Activated CD4-positive, alpha-beta memory T cell treated with anti-CD3 and anti-CD28 coated beads for 36 hours (primary cell): ENCODE measurements at places on chromosomes 2 and 18. TPM values are rescaled to one million over a fixed set of nuclear protein-coding genes. Genes with fewer than 3 reads are reported as not detected.

SPATS2L gene
- total RNA-seq: 25.4 TPM

HOXD9 gene
- total RNA-seq: not detected

CDH2 gene
- total RNA-seq: not detected

UGT1A3 gene
- total RNA-seq: not detected

ALPI gene
- not detected for total RNA-seq

ZNF521 gene
- not detected for total RNA-seq

GDF7 gene
- 0.02 TPM for total RNA-seq

CYRIA gene
- 0.81 TPM for total RNA-seq

RSAD2 gene
- total RNA-seq: 7.9 TPM

STARD6 gene
- total RNA-seq: not detected

ELOA2 gene
- not detected for total RNA-seq

EMILIN1 gene
- 0.29 TPM for total RNA-seq

CXCR2 gene
- total RNA-seq: not detected

RAB27B gene
- total RNA-seq: 0.31 TPM

DNA sequence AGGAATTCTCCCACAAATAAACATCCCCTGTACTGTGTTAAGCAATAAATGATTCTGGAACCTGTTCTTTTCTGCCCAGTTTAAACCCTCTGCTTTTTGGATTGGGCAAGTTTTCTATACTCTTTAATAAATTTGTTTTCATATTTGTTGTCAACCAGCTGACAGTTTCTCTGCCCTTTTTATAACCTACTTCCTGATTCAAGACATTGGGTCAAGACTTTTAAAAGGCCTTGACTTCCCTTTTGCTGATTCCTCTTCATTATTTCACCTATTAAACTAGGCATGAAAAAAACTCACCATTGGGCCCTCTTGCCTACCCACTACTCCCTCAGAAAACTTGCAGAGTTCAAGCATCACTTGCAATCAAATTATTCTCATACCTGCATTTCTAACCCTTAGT lies 459.5 kb downstream of the ARHGAP15 start:
- no peak for DNase-seq
- H3K27me3 ChIP-seq: no peaks in the 10 kb centered on the region
- H3K27ac ChIP-seq: no peak overlapping the region
- peaks cover 14% of the 10 kb centered on the region for H3K4me1 ChIP-seq

DNA sequence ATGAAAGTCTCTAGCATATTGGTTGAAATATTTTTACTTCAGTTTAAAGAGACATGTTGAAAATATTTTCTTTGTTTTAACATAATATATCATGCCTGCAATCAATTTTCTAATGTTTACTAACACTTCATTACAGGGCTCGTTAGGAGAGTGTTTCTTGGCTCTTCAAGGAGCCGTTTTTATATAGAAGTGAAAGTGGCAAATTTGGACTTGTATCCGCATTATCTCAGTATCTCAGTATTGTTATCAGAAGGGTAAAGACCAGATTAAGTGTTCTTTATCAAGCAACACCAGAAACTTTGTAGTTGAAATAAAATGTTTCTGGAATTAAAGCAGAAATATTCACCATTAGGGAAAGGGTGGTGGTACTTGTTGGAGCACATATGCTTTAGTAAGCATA lies 97.8 kb downstream of the BABAM2 start:
- peaks cover 24% of the 10 kb centered on the region for H3K36me3 ChIP-seq
- H3K4me3 ChIP-seq: peak overlapping the region; percentile 13
- peak overlapping the region; percentile 54 for H3K27ac ChIP-seq
- DNase-seq: no peak
- H3K4me1 ChIP-seq: peaks cover 34% of the 10 kb centered on the region

DNA sequence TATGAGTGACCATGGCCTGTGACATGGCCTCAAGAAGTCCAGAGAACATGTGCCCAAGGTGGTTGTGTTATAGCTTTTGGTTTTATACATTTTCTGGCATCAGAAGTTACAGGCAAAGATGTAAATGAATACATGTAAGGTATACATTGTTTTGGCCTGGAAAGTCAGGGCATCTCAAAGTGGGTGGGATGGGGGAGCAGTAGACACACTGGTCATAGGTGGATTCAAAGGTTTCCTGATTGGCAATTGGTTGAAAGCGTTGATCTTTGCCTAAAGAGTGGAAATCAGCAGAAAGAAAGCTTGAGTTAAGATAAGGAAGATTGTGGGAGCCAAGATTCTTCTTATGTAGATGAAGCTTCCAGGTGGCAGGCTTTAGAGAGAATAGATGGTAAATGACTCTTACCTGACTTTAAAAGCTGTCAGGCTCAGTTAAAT lies 62.1 kb upstream of the DYNAP start:
- H3K4me3 ChIP-seq: no peak overlapping the region
- no peak overlapping the region for H3K27ac ChIP-seq
- no peak for DNase-seq
- H3K27me3 ChIP-seq: peaks cover 6% of the 10 kb centered on the region
- no peaks in the 10 kb centered on the region for H3K36me3 ChIP-seq
- no peaks in the 10 kb centered on the region for H3K4me1 ChIP-seq

GRCh38 chr2:24814516-24814915 lies 21.3 kb downstream of the CENPO start:
- H3K27ac ChIP-seq: no peak overlapping the region
- H3K27me3 ChIP-seq: no peaks in the 10 kb centered on the region
- no peak overlapping the region for H3K4me3 ChIP-seq
- DNase-seq: no peak
- H3K36me3 ChIP-seq: peaks cover 49% of the 10 kb centered on the region
- H3K4me1 ChIP-seq: peaks cover 3% of the 10 kb centered on the region

DNA sequence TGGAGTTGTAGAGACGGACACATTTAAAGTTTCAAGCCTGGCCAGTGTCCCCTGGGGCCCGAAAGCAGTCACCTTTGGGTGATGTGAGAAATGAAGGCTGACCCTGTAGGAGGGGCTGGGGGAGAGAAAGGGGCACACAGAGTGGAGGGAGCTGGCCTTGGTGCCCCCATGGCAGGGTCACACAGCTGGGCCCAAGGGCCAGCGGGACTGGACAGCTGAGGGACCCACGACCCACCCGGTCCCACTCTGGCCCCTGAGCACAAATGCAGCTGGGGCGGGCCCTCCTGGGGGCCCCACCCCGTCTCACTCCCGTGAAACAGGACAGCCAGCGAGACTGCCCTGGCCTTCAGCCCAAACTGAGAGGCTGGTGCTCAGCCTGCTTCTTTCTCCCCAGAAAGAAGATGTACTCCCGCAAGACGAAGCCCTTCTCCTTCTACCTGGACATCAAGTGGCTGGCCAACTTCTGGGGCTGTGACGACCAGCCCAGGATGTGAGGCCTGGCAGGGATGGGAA lies 6.1 kb downstream of the AGXT start:
- H3K4me1 ChIP-seq: no peaks in the 10 kb centered on the region
- no peak overlapping the region for H3K27ac ChIP-seq
- H3K36me3 ChIP-seq: no peaks in the 10 kb centered on the region
- no peak for DNase-seq

DNA sequence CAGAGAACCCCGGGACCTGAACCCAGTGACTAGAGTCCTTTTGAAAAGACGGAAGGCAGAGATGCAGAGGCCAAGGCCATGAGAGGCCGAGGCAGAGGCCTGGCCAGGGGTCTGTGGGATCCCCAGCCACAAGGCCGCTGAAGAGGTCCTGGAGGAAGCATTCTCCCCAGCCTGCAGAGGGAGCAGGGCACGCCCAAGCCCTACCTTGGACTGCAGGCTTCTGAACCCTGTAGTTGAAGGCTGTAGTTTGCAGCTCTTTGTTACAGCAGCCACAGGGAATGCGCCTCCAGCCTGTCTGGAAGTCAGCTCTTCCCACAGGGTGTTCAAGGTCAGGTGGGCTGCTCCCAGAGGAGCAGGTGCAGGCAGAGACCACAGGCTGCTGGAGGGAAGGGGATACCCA lies 22.1 kb upstream of the PXDN start:
- H3K27me3 ChIP-seq: peaks cover 3% of the 10 kb centered on the region
- H3K4me3 ChIP-seq: no peak overlapping the region
- H3K36me3 ChIP-seq: no peaks in the 10 kb centered on the region

- no peak overlapping the region for H3K4me3 ChIP-seq
- H3K27me3 ChIP-seq: no peaks in the 10 kb centered on the region
These were observed 106.5 kb upstream of the CHRNA1 start for GRCh38 chr2:174870787-174871186.

- no peak for DNase-seq
- H3K4me1 ChIP-seq: peaks cover 22% of the 10 kb centered on the region
- H3K4me3 ChIP-seq: peak overlapping the region; percentile 89
- H3K27ac ChIP-seq: peak overlapping the region; percentile 82
- peaks cover 16% of the 10 kb centered on the region for H3K36me3 ChIP-seq
These were observed 810 bp upstream of the RBFA start for GRCh38 chr18:80033181-80034067.

- H3K27ac ChIP-seq: no peak overlapping the region
- DNase-seq: no peak
- no peaks in the 10 kb centered on the region for H3K27me3 ChIP-seq
- peaks cover 3% of the 10 kb centered on the region for H3K4me1 ChIP-seq
- no peak overlapping the region for H3K4me3 ChIP-seq
These were observed 43.8 kb downstream of the LPIN1 start for GRCh38 chr2:11790228-11790627.

DNA sequence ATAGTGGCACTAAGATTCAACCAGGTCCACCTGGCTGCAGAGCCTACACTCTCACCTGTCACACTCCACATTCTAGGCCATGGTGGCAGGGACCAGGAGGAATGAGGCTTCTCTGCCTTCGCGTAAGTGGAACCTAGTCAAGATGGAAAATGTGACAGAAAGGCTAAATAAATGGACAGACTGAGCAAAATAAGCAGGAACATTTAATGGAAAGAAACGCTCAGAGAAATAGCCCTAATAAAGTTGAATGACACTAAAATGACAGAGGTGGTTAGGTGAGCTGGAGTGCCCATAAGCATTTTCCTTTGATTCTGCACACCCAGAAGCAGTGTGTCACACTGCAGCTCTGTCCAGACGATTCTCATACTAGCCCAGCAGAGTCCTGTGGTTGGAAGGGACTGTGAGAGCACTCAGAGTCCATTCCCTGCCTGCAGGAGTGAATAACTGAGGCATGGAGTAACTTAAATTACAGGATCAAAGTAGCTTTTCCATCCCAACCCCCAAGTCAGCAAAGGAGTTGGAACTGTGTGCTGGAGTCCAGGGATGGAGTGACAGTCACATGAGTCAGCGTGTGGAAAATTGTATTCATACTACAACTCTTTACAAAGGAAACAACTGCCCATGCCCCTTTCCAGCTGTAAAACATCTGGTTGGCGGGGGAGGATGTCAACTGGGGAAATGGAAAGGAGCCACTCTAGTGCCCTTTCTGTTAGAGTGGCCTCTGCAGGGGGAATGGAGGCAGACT lies 105.4 kb upstream of the LGALSL start:
- no peaks in the 10 kb centered on the region for H3K36me3 ChIP-seq
- H3K4me3 ChIP-seq: no peak overlapping the region
- no peak for DNase-seq
- H3K27ac ChIP-seq: no peak overlapping the region
- no peaks in the 10 kb centered on the region for H3K4me1 ChIP-seq

DNA sequence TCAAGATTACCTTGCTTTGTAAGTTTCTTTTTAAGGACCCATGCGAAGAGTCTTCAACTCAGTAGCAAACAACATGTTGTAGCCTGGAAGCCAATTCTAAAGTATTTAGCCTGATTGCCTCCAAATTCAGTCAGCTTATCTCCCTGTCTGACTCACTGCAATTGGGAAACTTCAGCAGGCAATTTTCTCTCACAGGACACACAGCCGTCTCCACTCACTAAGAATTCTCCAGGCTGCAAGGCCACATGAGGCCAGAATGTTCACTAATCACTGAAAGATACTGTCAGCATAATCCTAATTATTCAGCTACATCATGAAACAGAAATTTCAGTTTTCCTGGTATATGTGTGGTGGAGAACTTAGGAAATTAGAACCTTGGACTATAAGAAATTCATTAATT lies 78.1 kb upstream of the PDE1A start:
- no peaks in the 10 kb centered on the region for H3K27me3 ChIP-seq
- H3K27ac ChIP-seq: no peak overlapping the region
- no peak overlapping the region for H3K4me3 ChIP-seq
- H3K4me1 ChIP-seq: no peaks in the 10 kb centered on the region
- H3K36me3 ChIP-seq: no peaks in the 10 kb centered on the region

DNA sequence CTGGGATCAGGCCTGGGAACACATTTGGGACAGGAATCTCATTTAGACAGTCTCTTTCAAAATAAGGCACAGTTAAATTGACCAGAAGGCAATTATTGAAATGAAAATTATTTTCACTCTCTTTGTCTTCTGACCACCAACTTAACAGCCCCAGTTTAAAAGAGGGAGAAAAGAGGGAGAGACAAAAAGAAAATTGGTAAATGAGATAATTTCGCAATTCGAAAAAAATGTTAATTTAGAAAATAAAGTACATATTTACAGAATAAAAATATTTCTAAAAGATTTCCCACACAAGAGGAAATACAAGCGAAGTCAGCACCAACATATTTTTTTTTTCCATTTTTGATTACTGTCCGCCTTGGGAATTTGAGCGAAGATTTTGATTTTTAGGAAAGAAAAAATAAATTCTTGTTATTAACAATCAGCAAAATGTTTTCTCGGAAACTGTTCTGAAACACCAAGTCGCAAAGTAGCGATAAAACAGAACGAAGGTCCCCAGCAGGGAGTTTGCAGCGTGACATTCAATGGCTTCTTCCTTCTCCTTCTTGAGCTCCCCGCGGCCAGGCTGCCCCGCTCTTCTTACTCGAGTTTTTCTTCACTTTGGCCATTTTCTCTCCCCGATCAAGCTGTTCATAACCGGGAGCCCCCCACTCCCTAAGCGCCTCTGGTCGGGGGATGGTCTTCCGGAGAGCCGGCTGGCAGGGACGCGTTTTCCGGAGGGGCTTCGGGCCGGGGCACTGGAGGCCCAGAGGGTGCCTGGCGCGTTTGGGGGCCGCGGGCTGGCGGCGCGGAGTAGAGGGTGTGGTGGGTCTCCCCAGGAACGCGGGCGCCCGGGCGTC lies 5.0 kb downstream of the SP9 start:
- H3K4me1 ChIP-seq: peaks cover 46% of the 10 kb centered on the region
- H3K36me3 ChIP-seq: no peaks in the 10 kb centered on the region
- peak overlapping the region; percentile 24 for H3K27ac ChIP-seq
- no peak for DNase-seq

GRCh38 chr18:77161383-77161782 lies 28.8 kb upstream of the MBP start:
- no peaks in the 10 kb centered on the region for H3K4me1 ChIP-seq
- H3K27ac ChIP-seq: no peak overlapping the region
- H3K36me3 ChIP-seq: no peaks in the 10 kb centered on the region
- H3K4me3 ChIP-seq: no peak overlapping the region
- DNase-seq: no peak
- no peaks in the 10 kb centered on the region for H3K27me3 ChIP-seq

- H3K4me1 ChIP-seq: peaks cover 11% of the 10 kb centered on the region
- no peaks in the 10 kb centered on the region for H3K36me3 ChIP-seq
- H3K27me3 ChIP-seq: peaks cover 38% of the 10 kb centered on the region
- peak overlapping the region; percentile 34 for H3K4me3 ChIP-seq
- peak; percentile 39 for DNase-seq
- H3K27ac ChIP-seq: no peak overlapping the region
These were observed 433 bp downstream of the SH3RF3 start for GRCh38 chr2:109129356-109129920.

- H3K4me1 ChIP-seq: peaks cover 30% of the 10 kb centered on the region
- DNase-seq: peak; percentile 86
- no peak overlapping the region for H3K4me3 ChIP-seq
- no peaks in the 10 kb centered on the region for H3K36me3 ChIP-seq
- H3K27me3 ChIP-seq: no peaks in the 10 kb centered on the region
These were observed 92.4 kb upstream of the RMDN2 start for GRCh38 chr2:37832590-37833197.

GRCh38 chr2:62118160-62118559 lies 77.8 kb upstream of the B3GNT2 start:
- no peaks in the 10 kb centered on the region for H3K4me1 ChIP-seq
- H3K36me3 ChIP-seq: no peaks in the 10 kb centered on the region
- no peak overlapping the region for H3K27ac ChIP-seq
- no peaks in the 10 kb centered on the region for H3K27me3 ChIP-seq

GRCh38 chr18:36499938-36500337 lies 202.4 kb downstream of the FHOD3 start:
- peaks cover 6% of the 10 kb centered on the region for H3K27me3 ChIP-seq
- H3K27ac ChIP-seq: no peak overlapping the region
- H3K4me3 ChIP-seq: no peak overlapping the region
- no peaks in the 10 kb centered on the region for H3K4me1 ChIP-seq
